ENCODE measurements at places on chromosomes 1 and 21.

DNA sequence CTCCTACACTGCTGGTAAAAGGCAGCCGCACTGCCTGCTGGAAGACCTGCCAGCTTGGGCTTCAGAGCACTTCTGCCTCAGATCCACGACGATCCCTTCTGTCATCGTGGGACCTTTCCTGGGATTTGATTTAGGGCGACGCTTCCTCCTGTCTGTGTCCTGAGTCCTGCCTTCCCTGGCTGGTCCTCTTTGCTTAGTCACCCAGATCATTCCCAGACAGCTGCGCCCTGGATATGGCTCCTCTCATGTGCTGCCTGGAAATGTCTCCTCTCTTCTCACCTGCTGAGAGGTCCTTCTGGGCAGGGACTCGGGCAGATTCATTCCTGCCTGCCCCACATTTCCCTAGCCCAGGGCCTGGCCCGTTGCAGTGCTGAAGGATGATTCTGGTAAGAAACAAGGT, 72.4 kb upstream of the POU3F1 start:
- no peak for ATAC-seq

DNA sequence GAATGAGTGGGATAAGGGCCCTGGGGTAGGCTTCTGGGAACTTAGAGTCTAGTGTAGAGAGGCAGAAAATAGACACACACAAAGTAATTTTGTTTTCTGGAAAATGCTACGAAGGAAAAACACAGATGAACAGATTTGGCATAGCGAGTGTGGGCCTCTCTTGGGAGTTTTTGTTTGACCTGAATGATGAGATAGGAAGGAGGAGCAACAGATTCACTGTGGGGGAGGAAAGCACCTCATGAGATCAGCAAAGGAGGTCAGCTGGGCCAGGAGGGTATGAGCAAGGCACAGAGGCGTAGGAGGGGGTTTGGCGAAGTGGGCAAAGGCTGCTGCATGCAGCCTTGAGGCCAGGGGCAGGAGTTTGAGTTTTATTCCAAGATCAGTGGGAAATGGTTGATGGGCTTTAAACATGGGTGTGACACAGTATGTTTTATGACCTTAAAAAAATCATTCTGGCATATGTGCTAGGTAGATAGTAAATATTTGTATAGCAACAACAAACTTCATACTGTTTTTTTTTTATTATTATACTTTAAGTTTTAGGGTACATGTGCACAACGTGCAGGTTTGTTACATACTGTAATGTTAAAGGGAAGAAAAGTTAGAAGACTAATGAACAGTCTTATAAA, 57.9 kb downstream of the FGGY start:
- peak; percentile 49 for ATAC-seq

DNA sequence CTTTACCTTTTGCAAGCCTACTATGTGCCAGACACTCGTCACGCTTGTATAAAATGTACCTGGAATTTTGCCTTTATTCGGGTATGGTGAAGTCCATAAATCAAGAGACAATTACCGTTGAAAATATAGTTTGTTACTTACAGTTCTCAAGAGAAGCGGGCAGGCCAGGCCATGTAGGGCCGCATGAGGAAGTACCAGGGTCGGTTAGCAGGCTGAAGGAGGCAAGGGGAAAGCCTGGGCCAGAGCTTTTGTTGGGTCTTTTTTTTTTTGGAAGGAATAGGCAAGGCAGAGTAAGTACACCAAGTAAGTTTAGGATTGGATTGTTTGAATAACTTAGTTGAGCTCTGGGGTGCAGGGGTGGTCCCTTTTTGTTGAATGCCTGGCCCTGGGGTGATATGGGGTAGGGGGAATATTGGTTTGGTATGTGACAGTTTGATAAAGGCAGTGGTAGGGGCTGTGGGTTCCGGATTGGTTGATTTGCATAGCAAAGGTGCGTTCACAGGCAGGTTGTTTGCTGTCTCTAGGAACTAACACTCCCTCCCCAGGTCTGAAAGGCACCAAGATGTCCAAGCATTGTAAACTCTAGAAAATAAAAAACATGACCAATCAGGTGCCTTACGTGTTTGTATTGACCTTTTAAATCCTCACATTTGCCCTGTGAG, 80.7 kb downstream of the KAZN start:
- no peak for ATAC-seq

GRCh38 chr1:211882381-211883004, 51.9 kb upstream of the LPGAT1 start:
- ATAC-seq, result no peak

- no peak for ATAC-seq
Measured at GRCh38 chr1:166391279-166392066, 224.7 kb upstream of the FAM78B start.

DNA sequence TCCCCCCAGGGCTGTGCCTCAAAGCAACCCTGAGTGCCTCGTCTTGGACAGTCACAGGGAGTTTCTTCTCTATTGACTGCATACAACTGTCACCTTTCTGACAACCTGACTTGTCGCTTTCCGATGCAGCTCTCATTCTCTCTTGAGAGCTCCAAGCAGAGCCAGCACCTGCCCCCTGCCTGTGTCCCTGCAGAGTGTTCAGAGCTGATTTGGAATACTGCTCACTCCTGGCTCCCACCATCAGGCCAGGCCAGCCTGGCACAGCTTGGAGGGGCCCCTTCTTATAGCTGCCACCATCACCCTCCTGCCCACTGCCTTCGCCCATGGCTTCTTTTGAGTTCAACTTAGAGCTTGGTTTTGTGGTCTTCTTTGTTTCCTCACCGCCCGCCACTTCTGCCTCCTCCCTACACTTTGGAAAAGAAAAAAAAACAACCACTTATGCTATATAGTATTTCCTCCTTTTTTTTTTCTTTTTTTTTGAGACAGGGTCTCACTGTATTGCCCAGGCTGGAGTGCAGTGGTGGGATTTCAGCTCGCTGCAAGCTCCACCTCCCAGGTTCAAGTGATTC, 12.3 kb downstream of the NCF2 start:
- peak; percentile 17 for ATAC-seq

- ATAC-seq, result no peak
Measured at GRCh38 chr1:19385221-19385620, 73.1 kb downstream of the SLC66A1 start.

- no peak for ATAC-seq
Measured at GRCh38 chr1:179082999-179083335, 1.1 kb downstream of the TOR3A start.

- peak; percentile 93 for ATAC-seq
Measured at GRCh38 chr1:47189844-47190508, at the start of gene PDZK1IP1. PDZK1IP1 (minus strand) TSS chr1:47190036; CDS start chr1:47189932, 104 bp downstream.

GRCh38 chr1:29473161-29473855, 237.0 kb downstream of the PTPRU start:
- no peak for ATAC-seq

GRCh38 chr1:180930687-180931086, 18.0 kb downstream of the KIAA1614 start:
- no peak for ATAC-seq

DNA sequence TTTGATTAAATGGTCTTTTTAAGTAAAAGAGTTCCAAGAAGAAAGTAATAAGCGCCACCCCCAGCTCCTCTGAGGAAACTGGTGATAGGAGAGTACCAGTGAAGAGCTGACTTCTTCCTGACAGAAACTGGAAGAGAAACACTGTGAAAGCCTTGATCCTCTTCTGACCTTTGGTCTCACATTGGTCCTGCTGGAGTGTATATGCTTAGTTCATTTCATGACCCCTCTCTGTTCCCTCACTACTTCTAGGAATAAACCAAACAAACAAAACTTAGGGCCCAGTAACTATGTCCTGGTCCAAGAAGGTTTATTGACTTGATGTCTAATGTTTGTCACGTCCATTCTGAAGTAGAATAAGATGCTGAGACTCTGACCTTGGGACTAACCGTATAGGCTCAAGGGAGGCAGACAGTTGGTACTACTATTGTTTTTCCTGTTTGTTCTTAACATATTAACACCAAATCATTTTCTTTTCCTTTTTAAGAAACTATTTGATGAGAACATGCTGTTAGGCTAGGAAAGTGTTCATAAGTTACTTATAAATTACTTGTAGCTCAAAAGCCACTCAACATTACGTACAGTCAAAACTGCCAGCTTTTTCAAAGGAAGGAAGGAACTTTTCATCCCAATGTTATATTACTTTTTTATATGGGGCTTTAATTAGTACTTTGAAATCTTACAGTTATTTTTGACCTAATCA, 57.9 kb downstream of the MIER1 start:
- no peak for ATAC-seq

DNA sequence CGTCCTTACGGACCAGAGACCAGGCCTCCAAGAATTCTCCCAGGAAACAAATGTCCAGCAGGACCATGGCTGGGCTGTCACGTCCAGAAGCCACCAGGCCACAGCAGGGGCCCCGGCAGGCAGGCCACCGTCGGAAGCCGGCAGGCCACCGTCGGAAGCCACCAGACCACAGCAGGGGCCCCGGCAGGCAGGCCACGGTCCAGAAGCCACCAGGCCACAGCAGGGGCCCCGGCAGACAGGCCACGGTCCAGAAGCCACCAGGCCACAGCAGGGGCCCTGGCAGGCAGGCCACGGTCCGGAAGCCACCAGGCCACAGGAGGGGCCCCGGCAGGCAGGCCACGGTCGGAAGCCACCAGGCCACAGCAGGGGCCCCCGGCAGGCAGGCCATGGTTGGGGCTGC, 67.0 kb upstream of the PDE9A start:
- ATAC-seq, result no peak

GRCh38 chr1:23224739-23225648, 7.7 kb upstream of the HTR1D start:
- ATAC-seq, result no peak

GRCh38 chr1:65112811-65113210, 35.2 kb upstream of the AK4 start:
- no peak for ATAC-seq

DNA sequence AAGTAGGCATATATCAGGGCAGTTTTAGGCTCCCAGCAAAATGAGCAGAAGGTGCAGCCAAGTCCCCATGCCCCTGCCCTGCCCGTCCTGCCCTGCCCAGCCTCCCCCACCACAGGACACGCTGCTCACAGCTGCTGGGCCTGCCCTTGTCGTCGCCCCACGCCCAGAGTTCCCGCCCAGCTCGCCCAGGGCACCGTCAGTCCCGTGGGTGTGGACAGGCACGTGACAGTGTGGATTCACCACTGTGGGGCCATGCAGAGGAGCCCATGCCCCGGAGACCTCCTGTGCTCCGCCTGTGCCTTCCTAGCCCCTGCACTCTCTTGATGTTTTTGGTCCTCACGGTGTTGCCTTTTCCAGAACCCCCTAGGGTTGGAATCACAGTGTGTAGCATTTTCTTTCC, 7.0 kb downstream of the FAAP20 start:
- no peak for ATAC-seq

DNA sequence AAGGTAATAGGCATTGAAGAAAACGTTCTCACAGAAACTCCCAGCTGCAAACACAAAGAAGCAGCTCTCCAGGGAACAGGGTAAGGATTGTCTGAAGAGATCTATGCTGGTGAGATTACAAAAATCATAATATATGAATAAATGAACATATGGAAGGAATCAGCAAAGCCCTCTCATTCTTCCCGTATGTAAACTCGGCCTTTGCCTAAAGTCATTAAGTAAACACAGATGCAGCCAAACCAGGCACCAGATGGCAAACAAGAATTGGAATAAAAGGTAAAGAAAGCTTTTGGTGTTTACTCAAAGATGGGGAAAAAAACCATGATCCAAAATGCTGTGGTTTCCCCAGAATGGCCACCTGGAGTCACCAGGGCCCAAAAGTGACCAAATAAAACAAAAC, 76.6 kb upstream of the HOOK1 start:
- ATAC-seq, result no peak

- ATAC-seq, result no peak
Measured at GRCh38 chr1:169163059-169163458, 56.6 kb downstream of the ATP1B1 start.

DNA sequence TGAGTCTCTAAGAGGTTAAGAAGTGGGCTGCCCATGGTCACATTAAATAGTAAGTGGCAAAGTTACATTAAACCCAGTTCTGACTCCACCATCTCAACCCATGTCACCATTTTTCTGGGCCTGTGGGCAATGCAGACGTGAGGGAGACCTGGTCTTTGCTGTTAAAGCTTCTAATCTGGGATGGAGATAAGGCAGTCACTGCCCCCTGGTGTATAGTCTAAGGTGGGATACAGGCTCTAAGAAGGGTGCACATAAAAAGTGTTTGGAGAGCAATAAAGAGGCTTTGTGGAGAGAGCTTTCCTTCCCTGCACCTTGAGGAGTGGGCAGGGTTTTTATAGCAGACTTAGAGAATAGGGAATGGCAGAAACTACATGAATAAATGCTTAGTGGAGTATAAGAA, 141.3 kb downstream of the ROR1 start:
- no peak for ATAC-seq

DNA sequence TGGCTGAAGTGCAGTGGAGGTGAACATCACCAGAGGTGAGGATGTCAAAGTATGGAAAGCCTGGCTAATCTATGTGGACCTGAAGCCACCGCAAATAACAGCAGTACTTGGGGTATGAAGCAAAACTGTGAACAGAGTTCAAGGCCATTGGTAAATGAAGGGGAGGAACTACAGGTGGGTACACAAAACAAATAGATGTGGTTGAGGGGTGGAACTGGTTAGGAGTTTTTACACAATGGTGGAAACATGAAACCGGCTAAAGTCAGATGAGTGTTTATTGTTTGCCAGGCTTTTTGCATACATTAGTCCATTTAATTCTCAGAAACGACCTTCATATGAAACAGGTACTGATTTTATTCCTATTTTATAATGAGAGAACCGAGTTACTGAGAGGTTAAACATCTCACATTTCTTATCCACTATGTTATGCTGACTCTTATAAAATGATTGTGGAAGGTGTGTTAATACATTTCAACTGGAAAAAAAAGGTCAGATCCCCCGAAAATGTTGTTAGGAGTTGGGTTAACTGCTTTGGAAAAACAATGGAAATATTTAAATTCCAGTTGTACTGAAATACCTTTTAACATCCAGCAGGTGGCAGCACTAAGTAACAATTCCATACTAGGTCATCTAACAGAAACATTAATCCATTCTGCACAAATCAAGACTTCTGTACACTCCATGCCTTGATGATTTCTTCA, 44.3 kb upstream of the GTF2B start:
- no peak for ATAC-seq

DNA sequence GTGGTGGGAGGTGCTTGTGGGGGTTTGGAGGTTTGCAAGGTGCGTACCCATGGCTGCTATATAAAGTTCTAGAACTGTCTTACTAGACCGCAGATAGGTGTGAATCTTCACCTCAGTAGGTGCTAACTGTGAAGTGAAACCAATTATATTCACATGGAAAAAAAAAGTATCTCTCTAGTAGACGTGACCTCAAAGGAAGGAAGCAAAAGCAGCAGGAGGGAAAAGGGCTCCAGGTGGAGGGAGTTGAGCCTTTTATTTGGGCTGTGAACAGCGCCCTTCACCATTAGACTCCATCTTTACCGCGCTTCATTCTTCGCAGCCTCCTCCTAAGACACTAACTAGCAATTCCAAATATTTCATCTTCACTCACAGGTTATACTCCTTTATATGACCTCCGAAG, 129.8 kb downstream of the TBX19 start:
- ATAC-seq, result no peak
